ENCODE measurements at places on chromosomes 1 and 21.

DNA sequence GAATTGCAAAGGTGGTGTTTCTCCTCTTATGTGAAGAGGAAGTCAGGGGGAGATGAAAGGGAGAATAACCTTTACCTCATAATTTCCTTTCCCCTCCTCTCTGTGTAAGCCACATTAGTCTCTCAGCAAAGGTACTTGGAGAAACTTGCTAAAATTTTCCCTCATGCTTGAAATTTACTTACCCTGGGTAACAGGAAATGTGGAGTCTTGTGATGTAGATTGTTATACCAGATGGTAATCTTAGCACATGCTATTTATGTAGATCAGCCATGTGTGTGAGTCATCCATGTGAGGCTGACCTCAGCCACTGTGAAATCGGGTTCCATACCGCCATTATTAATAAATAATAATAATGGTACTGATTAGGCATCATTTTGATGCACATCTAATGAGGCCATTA is 128.4 kb downstream of the TGFB2 start:
- no peak for DNase-seq

DNA sequence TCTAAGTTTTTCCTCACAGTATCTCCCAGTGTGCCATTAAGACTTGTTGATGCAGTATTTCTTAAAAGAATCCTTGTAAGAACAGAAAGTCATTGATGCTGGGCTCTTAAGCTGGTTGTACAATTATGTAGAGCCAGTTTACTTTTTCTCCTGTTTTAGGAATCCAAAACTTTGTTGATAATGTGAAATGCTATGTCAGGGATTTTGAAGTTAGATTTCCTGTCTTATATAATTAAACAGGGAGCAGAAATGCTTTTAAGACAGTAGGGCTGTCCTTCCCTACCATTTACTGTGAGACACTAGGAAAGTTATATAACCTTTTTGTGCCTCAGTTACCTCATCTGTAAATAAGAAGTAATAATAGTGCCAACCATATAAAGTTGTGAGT is 26.0 kb downstream of the CCDC18 start:
- DNase-seq: no peak

- DNase-seq: no peak
These were observed 138.4 kb upstream of the KRTAP19-8 start for GRCh38 chr21:31176725-31177124.

DNA sequence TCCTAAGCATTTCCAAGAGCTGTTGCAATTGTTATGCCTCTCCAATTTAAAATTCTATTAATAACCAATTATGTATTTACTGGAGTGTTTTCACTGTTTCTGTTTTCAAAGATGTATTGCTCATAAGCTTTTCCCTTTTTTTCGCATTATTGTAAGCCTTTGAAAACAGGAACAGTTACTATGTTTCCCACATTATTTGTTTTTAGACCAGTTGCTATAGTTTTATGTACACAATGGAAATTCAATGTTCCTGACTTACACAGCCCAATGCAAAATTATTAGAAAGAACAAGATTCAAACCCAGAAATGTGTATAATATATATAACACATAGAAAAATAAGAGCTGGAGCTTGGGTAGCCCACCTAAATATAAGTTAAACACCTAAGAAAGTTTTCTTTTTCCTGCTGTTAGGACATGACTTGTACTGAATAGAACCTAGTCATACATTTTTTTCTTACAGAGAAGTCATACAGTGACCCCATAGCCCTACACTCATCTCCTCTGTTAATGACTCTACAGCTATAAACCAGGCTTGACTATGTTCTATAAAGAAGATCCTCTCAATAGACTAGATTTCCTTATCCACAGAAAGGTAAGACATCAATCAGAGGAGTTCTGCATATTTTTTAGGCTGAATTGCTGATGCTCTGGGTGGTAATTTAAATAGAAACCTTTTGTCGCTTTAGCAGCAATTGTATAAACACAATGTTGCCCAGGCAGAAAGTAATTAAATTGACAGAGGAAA is 299.6 kb downstream of the USH2A start:
- no peak for DNase-seq

- DNase-seq: no peak
These were observed 100.3 kb downstream of the TBX19 start for GRCh38 chr1:168380945-168381344.

GRCh38 chr1:223834660-223835263 is 11.0 kb downstream of the TP53BP2 start:
- DNase-seq: no peak

- DNase-seq: peak; percentile 23
These were observed 350.0 kb upstream of the RUNX1 start for GRCh38 chr21:35399002-35399530.

DNA sequence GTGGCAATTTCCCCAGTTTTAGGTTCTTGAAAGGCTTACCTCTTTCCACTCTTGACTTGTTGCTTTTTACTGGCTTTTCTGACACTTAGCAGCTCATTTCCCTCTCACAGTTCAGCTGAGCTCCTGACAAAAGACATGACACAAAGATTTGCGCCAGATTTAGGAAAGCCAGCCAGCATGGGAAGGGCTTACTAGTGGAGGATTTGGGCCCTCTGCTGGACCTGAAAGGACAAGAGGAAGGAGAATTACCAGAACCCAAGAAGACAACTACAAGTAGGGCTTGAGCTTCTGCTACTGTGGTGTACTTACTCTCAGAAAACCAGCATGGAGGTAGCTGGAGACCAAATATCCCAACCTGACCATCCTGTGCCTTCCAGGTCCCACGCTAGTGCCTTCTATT is 784.5 kb downstream of the BRINP3 start:
- DNase-seq: no peak

GRCh38 chr1:175040324-175040879 is 17.2 kb upstream of the MRPS14 start:
- DNase-seq: no peak

DNA sequence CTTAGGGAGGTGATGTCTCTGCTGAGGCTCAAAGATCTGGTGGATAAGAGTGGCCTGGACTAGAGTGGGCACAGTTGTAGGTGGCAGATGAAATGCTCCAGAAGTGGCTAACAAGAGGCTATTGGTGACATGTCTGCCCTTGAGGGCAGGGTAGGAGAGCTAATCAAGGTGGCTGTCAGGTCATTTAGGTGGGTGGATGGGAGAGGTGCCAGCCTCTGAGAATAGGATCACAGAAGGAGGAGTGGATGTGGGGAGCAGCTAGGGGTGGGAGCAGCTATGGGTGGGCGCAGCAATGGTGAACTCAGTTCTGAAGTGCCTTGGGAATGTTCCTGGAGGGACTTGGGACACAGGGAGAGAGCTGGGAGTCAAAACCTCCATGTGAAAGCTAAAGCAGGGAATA is 142.0 kb upstream of the GRIK3 start:
- DNase-seq: no peak

DNA sequence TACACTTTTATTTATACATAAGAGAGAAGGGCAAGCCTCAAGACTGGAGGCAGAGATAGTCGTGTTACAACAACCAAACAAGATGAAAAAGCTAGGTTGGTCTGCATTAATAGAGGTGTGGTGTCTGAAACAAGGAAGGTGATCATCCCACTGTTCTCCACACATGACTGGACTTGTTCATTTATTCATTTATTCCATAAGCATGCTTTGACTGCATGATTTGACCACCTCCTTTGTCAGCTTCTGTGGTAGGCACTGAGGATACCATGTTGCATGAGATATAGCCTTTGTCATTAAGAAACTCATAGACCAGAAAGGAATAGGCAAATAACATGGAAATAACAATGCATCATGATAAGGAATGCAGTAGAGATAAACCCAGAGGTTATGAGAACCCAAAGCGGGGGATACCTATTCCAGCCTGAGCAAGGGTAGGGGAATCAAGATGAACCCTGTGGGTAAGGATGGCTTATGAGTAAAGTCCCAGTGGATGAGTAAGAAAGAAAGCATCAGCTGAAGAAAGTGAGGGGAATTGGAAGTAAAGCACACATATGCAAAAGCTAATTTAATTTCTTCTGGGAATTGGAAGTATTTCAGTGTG is 173.7 kb upstream of the FGGY start:
- DNase-seq: no peak

GRCh38 chr1:244353551-244354091 is 98.1 kb downstream of the ADSS2 start:
- no peak for DNase-seq

DNA sequence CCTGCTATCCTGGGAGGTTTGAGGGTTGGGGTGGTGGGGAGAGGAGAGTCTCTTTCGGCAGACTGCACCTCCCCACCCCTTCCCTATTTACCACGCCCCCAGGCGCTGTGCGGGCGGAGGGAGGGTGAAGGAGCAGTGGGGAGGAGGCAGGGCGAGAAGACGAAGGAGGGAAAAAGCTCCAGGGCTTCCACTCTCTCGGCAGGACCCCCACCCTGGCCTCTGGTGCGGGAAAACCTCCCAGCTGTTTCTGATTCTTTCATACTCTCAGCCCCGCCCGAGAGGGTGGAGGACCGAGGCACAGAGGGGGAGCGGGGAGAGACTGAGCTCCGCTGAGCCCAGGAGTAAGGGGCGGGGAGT is 866 bp upstream of the WNT2B start:
- DNase-seq: peak; percentile 15

DNA sequence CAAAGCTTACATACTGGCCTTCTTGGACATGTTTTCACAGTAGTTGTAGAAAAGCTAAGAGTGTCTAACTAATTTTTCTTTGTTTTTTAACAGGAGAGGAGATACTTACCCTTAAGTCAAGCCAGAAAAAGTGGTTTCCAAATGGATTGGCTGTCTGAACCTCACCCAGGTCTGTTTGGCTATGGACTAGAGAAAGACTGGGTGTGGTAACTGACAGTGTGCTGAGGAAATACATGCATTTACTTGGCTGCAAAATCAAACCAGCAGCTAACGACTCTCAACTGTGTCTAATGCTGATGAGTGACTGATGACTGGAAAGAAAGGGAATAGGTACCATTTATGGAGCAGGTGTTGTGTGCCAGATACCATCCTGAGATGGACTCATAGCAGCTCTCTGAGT is 91.1 kb downstream of the MTR start:
- no peak for DNase-seq

DNA sequence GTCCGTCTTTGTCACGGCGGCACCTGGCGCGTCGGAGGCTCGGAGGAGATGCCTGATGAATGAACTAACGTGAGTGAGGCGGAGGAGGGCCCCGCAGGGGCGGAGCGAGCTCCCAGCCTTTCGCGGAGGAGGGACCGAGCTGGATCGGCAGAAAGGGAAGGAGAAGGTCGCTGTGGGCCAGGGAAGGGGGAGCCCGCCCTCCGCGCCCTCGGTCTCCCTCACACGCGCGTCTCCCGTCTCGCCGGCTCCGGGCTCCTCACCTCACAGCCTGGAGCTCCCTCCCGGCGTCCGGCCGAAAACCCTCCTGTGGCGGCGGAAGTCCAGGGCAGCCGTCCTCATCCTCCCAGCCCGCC is 519 bp downstream of the ZNF496 start:
- peak; percentile 58 for DNase-seq

DNA sequence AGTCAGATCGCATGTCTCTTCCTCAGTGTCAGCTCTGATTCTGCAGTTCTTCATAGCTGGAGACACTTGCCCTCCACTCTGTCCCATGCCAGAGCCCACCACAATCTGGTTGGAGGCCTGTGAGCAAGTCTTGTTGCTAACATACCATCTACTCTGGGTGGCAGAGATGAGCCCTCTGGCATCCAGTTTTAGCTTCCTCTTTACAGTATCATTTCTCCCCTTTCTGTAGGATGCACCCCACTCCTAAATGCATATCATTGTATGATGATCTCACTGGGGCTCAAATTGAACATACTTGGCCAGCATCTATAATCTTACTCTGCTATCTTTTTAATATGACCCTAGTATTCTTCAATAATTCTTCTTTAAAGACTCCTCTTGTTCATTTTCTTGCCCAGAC is 16.9 kb downstream of the PCNX2 start:
- DNase-seq: no peak

DNA sequence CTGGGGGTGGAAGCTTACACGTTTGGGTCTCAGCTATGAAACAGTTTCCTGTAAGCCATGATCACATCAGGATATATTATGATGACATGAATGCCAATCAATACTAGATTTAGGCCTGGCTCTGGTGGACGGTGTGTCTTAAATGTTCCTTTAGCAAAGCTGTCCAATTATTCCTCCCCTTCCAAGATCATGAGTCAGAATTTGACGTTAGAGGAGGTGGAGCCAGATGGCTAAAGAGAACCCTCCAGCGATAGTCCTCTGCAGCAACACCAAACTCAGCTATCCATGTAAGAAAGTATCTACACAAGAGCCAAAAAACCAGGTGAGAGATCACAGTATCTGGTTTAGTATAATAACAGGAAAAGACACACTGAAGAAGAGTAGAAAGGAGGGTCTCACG is 47.8 kb downstream of the PACC1 start:
- DNase-seq: no peak

- no peak for DNase-seq
These were observed 39.0 kb downstream of the TTLL7 start for GRCh38 chr1:83959824-83960498.

GRCh38 chr21:44709426-44710293 is 1.7 kb downstream of the TSPEAR start:
- peak; percentile 91 for DNase-seq

DNA sequence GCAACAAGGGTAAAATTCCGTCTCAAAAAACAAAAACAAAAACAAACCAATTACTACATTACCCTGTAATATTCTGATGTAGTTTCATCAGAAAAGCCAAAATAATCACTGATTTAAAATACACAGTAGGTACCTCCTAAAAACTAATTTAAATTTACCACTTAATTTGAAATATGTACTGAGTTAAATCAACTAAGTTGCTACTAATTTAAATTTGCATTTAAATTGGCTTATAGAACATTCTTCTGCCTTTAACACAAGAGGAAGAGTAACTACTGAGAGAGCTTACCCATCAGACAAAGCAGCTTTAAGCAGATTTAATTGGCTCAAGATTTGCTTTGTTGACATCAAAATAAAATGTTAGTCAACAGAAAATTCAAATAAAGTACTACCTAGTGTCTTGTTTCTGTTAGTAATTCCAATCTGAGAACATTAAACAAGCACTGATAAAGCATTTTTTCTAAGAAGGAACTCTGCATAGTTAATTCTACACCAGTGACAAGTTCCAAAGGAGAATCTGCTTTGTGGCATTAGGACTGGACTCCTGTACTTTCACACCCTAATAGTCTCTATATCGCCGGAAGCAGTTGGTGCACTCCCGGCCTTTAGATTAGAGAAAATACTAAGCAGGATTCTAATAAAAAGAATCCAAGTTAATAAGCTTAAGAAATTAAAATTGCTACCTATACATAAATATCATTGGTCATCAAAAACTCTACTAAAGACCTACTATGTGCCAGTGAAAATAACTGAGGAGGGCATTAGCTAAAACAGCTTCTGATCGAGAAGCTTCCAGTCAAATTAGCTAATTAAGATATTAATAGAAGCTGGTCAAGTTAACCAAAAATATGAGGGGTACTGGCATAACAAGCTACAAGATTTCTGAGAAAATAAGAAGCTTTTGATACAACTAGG is 8.4 kb downstream of the LUZP1 start:
- no peak for DNase-seq

- no peak for DNase-seq
These were observed 13.2 kb downstream of the HMGB4 start for GRCh38 chr1:33876970-33877650.

- no peak for DNase-seq
These were observed 54.3 kb upstream of the C1orf198 start for GRCh38 chr1:230922620-230923019.

Measured in DMS79 treated with DMSO at 0.1 percent for 48 hours (cell line).